ENCODE measurements at places on chromosomes 2 and 18.

- no peak for DNase-seq
Observed at GRCh38 chr2:46871976-46872381, 43.6 kb downstream of the MCFD2 start.

GRCh38 chr2:148244593-148245292 is 223.9 kb downstream of the MBD5 start:
- no peak for DNase-seq

DNA sequence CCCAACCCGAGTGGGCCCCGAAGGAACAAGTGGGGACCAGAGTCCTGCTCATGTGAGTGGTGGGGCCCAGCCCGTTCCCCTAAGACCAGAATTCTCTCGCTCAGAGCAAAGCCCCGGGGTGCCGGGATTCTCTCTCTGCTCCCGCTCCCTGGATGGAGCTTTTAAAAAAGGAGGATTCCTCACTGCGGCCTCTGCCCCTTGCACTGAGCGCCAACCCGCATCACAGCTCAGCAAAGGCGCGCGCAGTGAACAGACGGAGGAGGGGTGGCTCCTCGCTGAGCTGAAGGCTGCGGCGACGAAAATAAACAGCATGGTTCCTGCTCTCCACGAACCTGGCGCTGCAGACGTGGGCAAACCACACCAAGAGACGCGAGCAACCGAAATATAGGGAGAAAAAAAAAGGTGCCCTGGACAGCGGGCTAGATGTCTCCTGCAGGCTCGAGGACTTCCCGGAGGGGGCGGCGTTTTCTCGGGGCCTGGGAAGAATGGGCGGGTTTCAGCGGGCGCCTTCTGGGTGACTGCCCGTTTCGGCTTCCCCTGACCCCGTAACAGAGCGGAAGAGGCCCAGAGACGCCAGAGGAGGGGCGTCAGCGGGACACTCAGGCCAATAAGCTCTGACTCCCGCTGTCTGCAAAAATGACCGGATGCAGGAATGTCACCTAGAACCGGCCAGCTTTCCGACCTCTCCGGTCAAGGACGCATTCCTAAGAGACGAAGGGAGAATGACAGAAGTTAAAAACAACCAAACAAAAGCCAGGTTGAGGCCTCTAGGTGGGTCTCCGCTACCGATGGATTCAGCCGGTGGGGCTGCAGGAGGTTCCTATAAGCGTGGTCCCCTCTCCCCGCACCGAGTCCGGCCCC is 819 bp upstream of the KLF11 start:
- peak; percentile 20 for DNase-seq

DNA sequence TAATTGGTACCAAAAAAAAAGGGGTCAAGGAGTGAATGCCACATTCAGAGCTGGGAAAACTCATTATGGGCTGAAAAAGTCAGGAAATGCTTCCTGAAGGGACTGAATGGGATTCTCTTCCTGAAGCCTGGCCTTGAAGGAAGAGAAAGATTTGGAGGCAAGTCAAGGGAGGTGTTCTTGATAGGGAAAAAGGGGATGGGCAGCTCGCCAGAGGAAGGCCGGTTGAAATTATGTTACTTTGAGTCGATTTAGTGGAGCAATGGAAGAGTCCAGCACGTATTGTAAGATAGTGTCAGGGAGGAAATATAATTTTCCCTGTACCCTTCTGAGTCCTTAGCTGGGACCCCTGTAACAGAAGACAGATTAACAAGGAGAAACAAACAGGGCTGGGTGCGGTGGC is 115.3 kb upstream of the STPG4 start:
- no peak for DNase-seq

- DNase-seq = no peak
Observed at GRCh38 chr2:34096562-34097171, 497.6 kb upstream of the FAM98A start.

DNA sequence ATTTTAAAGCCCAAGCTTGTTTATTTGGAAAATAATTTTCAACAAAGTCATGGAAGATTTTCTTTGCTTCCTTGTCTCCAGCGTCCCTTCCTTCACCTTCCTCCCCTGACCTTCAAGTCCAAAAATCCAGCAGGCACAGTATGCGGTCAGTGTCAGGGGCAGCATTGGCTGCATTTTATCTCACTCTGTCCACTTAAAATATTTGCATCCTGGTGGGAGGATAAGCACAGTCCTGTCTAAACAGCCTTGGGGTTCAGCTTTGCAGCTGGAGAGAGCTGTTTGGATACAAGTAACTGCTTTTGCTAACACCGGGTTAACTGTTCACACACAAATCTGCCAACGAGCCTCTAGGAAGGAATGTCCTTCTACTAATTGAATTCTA is 318.1 kb downstream of the PDE11A start:
- DNase-seq = no peak
